ENCODE measurements at places on chromosomes 16 and 17. TPM values are rescaled to one million over a fixed set of nuclear protein-coding genes. Genes with fewer than 3 reads are reported as not detected.
A peak's percentile ranks its signal among the peaks of the same experiment; 100 is the strongest.

DNA sequence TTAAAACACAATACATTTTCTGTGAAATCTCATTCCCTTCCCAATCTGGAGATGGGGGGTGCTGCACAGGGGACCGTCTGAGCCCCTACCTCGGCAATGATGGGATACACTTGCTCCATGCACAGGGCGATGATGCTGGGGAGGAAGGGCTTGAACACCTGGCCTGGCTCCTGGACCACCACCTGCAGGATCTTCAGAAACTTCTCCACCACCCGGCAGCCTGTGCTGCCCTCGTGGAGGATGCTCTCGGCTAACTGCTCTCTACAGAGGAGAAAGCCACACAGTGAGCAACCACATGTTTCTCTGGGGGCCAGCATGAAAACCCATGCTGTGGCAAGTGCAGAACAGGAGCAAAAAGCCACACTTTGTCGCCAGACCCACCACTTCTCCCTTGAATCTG is 42.4 kb upstream of the GSG1L start:
- no peak for DNase-seq

DNA sequence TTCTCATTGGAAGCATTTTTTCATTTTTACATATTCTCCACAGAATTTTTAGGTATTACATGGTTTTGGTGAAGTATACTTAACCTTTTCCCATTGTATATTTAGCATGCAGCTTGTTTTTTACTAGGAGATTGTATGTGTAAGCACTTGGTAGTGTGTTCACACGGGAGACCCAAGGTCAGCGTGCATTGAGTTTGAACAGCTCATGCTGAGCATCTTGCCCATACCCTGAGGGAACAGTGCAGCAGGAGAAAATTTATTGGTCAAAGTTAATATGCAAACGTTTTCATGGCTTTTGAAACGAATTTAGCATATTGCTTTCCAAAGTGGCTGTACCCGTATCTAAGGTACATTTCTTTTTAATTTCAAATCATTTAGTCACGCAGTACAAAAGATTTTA is 168.7 kb downstream of the MRTFB start:
- no peak for DNase-seq

- DNase-seq = no peak
Measured at GRCh38 chr16:73302942-73303341, 255.0 kb upstream of the ZFHX3 start.

DNA sequence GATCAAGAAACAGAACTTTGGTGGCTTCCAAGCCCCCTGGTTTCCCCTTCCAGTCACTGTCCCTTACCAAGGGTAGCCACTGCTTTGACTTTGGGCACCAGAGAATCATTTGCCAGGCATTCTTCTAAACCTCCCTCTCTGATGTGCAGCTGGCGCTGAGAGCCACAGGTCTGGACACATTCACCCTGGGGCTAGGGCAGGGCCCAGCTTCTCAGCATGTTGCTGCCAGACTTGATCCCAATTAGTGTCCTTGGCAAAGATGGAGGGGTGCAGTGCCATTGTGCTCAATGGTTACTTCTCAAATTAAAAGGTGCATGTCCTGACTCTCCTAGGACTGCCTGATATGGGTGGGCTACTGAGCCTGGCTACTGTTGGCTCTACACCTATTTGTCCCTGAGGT is 7.6 kb upstream of the SLC47A2 start:
- DNase-seq = no peak

DDX52 gene
- total RNA-seq = 29.8 TPM

GRCh38 chr17:65637786-65638185 is 76.3 kb upstream of the AXIN2 start:
- no peak for DNase-seq

GRCh38 chr16:30949650-30950515 is 1.0 kb downstream of the ORAI3 start:
- DNase-seq = peak; percentile 77

DNA sequence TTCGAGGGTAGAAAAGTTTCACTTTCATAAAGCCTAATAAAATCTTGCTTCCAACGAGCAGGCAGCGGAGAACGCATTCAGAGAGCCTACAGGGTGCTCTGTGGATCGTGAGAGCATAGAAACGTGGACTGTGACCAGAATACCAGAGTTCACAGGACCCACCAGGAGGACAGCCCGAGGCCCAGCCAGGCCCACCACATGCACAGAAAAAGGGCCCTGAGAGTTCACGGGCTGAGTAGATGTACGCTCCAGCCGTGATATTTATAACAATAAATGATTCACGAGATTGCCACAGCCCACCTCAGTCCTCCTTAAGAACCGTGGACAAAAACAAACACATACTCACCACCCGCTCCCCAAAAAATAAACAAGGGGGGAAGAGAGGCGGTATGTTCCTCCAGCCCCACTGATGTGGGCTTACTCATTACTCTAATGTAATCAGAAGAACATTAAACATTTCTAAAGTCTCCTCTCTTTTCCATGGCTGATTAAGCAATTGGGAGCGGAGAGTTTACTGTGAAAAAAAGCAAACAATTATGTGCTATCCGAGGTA is 207.2 kb downstream of the C16orf78 start:
- no peak for DNase-seq

CES1 gene
- total RNA-seq = not detected

GRCh38 chr16:87098976-87099720 is 218.0 kb downstream of the C16orf95 start:
- DNase-seq = no peak

DNA sequence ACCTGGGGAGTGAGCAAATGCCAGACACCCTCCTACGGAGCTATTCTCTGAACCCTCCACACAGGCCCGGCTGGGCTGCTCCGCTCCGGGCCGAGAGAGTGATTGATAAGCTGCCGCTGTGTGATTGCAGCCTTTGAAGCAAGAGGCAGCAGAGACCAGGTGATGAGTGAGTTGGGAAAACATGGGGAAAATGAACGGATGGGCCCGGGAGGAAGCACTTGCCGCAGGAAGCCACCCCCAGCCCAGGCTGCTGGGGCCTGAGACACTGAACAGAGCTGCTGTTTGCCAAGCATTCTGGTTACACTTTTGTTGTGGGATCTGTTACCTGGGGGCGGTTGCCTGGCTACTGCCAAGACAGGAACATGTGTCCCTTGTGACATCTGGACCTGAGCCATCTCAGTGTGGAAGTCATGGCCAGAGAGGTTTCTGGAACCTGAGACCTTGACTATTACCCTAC is 46.4 kb upstream of the KLHDC4 start:
- DNase-seq = no peak

GRCh38 chr17:80751070-80751945 is 206.7 kb downstream of the RPTOR start:
- DNase-seq = peak; percentile 76

DNA sequence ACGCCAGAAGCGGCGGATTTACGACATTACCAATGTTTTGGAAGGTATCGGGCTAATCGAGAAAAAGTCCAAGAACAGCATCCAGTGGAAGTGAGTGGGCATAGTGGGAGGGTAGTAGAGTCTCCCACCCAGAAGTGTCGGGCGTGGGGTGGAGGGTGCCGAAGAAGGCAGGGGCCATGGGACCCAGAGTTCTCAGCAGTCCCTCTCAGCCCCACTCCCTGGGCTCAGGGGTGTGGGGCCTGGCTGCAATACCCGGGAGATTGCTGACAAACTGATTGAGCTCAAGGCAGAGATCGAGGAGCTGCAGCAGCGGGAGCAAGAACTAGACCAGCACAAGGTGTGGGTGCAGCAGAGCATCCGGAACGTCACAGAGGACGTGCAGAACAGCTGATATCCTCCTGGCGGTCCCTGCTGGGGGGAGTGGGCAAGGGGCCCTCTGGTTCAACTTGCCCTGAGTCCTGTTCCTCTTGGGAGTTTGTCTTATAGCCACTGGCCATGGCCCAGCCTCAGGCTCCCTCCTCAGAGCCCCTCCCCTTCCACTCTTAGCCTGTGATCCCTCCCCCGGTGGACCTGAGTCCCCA is 916 bp downstream of the E2F4 start:
- DNase-seq = no peak

GRCh38 chr17:9237661-9238301 is 216.5 kb downstream of the NTN1 start:
- no peak for DNase-seq

GRCh38 chr17:50238601-50239280 is 35.5 kb upstream of the TMEM92 start:
- DNase-seq = peak; percentile 26

STH gene
- not detected for total RNA-seq

GRCh38 chr17:78279360-78279990 is 48.0 kb downstream of the TMEM235 start:
- no peak for DNase-seq

UNC45B gene
- total RNA-seq = not detected

DNA sequence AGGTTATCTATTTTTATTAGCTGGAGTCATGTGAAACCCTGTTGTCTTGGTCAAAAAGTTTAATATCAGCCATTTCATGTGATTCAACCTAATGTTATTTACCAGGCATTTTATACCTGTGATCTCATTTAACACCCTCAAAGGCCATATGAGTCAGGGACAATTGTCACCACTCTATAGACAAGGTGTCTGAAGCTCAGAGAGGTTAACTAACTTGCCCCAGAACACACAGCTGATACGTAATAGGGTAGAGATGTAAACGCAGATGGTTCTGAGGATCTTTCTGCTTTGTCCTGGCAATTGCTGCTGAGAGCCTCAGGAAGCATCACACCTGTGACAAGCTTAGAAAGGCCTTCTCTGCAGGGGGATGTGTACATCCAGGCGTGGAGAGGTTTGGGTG is 4.9 kb downstream of the CD300A start:
- no peak for DNase-seq

DNA sequence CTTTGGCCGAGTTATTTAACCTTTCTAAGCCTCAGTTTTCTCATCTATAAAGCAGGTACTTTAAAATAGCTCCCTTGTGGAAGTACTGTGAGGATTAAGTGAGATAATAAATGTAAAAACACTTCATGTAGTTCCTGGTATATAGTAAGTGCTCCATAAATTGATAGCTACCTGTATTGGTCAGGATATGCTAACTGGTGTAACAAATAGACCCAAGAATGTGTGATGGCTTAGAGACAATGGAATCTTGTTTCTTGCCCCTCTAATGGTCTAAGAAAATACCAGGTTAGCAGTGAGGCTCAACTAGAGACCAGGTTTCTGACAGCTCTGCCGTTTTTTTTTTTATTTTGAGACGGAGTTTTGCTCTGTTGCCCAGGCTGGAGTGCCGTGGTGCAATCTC is 29.8 kb downstream of the CCR7 start:
- no peak for DNase-seq

- DNase-seq = no peak
Measured at GRCh38 chr17:797236-797840, 15.2 kb downstream of the MRM3 start.

NATD1 gene
- 7.9 TPM for total RNA-seq

PRSS21 gene
- total RNA-seq = not detected

- DNase-seq = no peak
Measured at GRCh38 chr17:39648616-39649366, 11.8 kb downstream of the STARD3 start.

GRCh38 chr17:9446528-9446927 is 129.1 kb downstream of the STX8 start:
- no peak for DNase-seq

GRCh38 chr17:2101448-2102257 is 46.8 kb downstream of the HIC1 start:
- no peak for DNase-seq

DNA sequence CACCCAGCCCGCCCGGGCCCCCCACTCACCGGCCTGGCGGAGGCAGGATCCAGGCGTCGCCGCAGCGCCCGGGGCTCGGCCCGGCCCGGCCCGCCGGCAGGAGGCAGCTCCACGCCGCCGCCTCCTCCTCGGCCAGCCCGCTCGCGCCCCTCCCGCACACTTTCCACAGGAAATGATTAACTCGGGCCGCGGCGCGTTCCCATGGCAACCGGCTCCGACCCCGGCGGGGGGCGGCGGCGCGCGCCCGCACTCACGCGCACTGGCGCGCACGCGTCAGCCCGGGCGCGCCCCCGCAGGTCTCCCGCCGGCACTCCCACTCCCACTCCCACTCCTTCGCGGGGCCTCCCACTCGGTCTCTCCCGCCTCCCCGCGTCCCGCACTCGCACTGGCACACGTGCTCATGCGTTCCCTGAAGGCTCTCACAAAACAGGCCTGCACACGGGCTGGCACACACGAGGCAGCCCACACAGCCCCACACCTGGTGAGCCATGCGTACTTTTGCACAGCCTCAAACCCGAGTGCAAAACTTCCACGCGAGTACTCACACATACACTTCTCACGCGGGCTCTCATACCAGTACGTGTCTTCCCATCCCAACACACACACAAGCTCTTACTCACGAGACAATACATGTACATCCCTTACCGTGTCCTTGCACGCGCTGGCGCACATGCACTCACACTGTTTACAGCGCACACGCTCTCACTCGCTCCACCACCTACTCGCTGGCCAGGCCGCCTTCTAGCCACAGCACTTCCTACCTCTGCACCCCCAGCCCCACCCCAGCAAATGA is at the start of gene KIFC3:
Gene KIFC3 (minus strand): TSS at position 151 of the 793 bp plus-strand sequence. CDS start 4,248 bp downstream, outside the sequence.
- DNase-seq = peak; percentile 62

GRCh38 chr17:8463099-8463498 is 27.4 kb downstream of the NDEL1 start:
- peak; percentile 44 for DNase-seq

GRCh38 chr16:66728804-66729203 is 22.6 kb downstream of the DYNC1LI2 start:
- no peak for DNase-seq

DNA sequence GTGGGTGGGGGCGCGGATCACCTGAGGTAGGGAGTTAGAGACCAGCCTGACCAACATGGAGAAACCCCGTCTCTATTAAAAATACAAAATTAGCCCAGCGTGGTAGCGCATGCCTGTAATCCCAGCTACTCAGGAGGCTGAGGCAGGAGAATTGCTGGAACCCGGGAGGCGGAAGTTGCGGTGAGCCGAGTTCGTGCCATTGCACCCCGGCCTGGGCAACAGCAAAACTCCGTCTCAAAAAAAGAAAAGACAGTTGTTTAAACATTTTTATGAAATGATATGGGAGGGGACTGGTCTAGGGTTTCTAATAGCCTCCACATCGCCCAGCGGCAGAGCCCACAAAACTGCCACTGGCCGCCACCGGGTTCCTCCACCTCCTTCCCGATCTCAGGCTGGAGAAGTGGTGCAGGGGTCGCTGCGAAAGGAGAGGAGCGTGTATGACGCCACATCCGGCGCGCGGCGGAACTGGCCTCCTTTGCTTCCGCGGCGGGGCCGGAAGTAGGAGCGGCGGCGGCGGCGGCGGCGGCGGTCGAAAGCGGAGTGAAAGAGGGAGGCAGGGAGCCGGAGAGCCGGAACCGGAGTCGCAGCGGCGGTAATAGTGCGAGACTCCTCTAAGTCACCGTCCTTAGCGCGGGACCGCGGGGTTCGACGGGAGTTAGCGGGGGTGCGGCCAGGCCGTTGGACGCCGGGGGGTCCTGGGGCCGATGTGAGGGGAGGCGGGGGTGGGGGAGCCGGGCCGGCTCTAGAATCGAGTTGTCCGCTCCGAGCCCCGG is at the start of gene PPP4C:
Gene PPP4C (plus strand): TSS at position 492 of the 773 bp plus-strand sequence. CDS start 384 bp downstream, outside the sequence.
- DNase-seq = peak; percentile 84

Measured in HFFc6 (cell line).